Posterior vena cava (tissue), 2 donors: ENCODE measurements at places on chromosomes 16 and 17. TPM values are rescaled to one million over a fixed set of nuclear protein-coding genes. Genes with fewer than 3 reads are reported as not detected.

DNA sequence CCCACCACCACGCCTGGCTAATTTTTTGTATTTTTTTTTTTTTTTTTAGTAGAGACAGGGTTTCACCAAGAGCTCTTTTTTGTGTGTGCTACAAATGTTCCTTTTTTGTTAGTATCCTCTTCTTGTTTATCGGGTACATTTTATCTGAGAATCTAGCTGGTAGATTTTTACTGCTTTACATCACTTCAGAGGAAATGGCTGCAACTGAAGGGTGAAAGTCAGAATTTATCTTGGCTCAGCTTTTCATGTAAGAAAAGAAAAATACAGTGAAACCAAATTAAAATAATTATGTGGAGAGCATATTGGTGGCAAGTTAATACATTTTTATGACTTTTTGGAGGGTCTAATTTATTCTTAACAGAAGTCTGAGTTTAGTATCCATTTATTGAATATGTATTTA is 26.0 kb downstream of the CBFB start:
- DNase-seq: no peak

- peak; percentile 22 for DNase-seq
Observed at GRCh38 chr17:39069114-39069756, 82.2 kb downstream of the PLXDC1 start.

TP53TG3B gene
- not detected for total RNA-seq

PYY gene
- not detected for total RNA-seq

GRCh38 chr16:83227336-83227735 is 580.4 kb upstream of the HSBP1 start:
- DNase-seq: no peak

- DNase-seq: no peak
Observed at GRCh38 chr16:72092832-72093447, 480 bp downstream of the TXNL4B start.

DNA sequence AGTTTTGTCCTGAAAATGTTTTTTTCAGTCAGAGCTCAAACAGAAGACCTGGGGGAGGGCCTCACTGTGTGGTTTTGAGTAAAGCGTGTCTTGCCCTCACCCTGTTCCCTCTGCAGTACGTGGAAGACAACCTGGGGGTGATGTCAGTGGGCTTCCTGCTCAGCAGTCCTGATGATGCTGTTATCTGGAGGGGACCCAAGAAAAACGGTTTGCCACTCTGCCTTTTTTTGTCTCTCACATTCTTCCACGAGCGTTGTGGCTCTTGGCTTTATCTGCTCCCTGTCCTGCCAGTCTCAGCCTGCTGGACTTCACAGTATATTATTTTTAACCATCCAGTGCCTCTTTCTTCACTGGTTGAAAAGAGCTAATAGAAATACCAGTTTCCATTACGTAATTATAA is 12.9 kb downstream of the NUBP1 start:
- DNase-seq: no peak

SLC6A2 gene
- not detected for total RNA-seq

NBR1 gene
- total RNA-seq: 69.1 TPM

CRHR1 gene
- total RNA-seq: not detected

CDRT15 gene
- total RNA-seq: not detected

- DNase-seq: no peak
Observed at GRCh38 chr17:31489295-31490018, 98.0 kb downstream of the RAB11FIP4 start.

- no peak for DNase-seq
Observed at GRCh38 chr17:38569701-38570512, 35.8 kb downstream of the SRCIN1 start.

DNA sequence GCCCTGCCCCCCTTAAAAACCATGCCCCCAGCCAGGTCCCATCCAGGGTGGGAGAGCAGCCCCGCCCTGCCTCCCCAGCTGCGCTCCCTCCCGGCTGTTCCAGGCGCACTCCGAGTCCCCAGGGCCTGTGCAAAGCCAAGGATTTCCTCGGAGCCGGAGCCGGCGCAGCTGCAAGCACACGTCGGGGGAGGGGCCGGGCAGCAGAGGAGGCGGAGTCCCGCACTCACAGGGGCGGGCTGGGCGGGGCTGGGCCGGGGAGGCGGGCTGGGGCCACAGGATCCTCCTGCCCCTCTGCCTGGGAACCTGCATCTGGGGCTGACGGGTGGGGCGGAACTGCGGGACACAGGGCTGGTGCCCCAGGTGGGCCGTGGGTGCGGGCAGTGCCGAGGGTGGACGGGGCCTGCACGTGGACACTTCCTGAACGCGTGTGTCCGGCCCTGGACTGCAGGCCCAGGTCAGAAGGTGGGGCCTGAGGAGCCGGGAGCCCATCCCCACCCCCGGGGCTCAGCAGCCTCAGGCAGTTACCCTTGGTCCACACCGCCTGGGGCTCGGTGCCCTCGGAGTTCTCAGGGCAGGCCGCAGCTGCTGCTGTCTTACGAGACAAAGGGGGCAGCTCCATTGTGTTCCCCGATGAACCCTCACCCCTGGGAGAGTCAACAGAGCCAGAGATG is 24.0 kb upstream of the SSTR5 start:
- no peak for DNase-seq

CFAP97D1 gene
- not detected for total RNA-seq

TEKT1 gene
- not detected for total RNA-seq

DNA sequence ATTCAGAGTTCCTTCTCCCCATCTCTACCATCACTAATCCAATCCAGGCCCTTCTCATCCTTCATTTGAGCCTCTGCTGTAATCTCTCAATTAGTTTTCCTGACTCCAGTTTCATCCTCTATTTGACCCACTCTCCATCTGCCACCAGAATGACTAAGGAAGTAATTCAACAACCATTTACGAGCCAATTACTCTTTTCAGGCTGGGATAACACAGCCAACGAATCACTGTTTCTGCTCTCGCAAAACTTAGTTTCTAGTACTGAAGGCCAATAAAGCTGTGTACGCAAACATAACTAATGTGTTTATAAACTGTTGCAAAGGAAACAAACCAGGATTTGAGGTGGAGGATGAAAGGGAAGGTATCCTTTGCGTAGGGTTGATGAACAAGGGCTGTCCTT is 53.7 kb downstream of the MAP2K6 start:
- DNase-seq: no peak

TBC1D3I gene
- not detected for total RNA-seq
